ENCODE measurements at places on chromosomes 12 and 14.
A peak's percentile ranks its signal among the peaks of the same experiment; 100 is the strongest.

DNA sequence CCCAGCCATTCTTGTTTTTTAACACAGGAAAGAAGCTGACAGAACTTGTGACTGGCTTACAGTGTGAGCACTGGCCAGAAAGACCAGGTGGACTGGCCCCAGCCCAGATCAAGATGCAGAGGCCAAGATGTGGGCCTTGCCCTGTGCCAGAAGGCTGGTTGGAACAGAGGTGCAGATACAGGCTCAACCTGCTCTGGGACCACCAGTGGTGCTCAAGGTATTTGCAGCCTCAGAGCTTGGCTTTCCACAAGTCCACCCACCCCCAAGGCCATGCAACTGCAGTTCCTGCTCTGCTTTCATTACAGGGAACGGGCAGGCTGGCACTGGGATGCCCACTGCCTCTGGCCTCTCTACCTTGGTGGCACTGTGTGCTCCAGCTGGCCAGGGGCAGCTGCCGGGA lies 23.3 kb downstream of the ZFC3H1 start:
- no peak for DNase-seq

- DNase-seq, result no peak
Measured at GRCh38 chr12:71354871-71355270, 84.7 kb upstream of the LGR5 start.

GRCh38 chr14:90757452-90757851 lies 58.8 kb downstream of the TTC7B start:
- DNase-seq, result no peak

DNA sequence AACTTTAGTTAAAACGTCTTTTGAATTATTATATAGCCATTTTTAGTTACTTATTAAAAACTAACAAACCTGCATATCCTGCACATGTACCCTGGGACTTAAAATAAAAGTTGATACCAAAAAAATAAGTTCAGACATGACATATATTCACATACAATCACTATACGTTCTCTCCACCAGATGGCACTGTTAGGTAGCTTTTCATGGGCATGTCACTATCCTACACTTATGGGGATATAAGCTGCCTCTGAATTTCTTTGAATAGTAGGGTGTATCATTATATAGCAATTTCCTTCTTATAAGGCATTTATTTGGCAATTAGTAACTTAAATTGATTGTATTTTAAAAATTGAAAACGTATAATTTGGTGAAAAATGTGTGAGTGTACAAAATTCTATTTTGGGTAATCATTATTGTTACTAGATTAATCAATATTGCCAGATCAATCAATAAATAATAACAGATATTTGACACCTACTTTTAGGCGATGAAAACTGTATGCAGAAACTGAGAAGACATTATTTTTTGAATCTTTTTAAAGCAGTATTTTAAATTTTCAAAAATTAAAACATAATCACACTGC lies 31.8 kb upstream of the OR10A7 start:
- DNase-seq, result peak; percentile 31

DNA sequence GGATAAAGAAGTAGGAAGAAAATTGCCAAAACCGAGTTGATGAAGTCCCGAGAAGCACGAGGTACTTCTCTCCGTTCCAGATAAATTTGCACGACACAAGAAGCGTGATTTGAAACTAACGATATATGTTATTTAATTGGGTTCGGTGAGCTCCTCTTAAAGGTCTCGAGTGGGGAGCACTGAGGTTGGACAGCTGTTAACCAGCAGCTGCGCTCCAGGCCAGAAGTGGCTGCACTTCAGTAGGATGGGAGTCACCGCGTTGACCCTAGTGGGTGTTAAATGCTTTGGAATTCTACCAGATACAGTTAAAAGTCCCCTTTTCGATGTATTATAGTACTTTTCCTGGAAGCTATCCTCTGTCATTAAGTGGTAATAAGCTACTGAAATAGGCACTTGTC lies 953 bp upstream of the DCAF5 start:
- DNase-seq, result no peak

GRCh38 chr12:116040402-116040801 lies 237.1 kb downstream of the MED13L start:
- DNase-seq, result no peak

- no peak for DNase-seq
Measured at GRCh38 chr12:52683575-52684300, 3.5 kb upstream of the KRT1 start.

DNA sequence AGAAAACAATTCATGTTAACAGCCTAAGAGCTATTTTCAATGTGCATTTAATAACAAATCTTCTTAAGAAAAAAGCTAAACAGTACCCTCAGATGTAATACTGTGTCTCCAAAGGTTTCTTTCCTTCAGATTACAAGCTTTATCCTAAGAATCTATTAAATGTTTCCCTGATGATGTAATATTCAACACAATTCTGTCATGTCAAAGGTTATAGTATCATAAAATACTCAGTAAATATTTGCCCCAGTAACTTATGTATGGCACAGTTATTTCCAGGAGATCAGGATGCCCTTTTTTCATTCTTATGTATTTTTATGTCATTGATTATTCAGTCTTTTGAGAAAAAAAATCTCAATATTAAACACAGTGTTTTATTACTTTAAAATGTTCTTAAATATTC lies 128.4 kb downstream of the KIF21A start:
- no peak for DNase-seq

DNA sequence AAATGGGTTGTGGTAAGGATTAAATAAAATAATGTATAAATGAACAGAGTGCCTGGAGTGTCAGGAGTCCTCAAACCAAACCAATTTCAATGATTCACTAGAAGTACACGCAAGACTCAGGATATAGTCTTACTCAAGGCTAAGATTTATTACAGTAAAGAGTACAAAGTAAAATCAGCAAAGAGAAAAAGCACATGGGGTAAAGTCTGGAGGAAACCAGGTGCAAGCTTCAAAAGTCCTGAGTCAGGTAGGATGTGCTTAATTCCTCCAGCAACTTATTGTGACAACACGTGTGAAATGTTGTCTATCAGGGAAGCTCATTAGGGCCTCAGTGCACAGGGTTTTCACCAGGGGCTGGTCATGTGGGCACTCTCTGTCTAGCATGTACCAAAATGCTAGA lies 105.8 kb upstream of the NAP1L1 start:
- DNase-seq, result no peak

- DNase-seq, result no peak
Measured at GRCh38 chr14:94390372-94391086, 2.1 kb upstream of the SERPINA1 start.

GRCh38 chr14:67837011-67837624 lies 17.5 kb downstream of the RAD51B start:
- DNase-seq, result peak; percentile 73

- DNase-seq, result no peak
Measured at GRCh38 chr12:46670636-46671035, 155.2 kb downstream of the SLC38A4 start.

GRCh38 chr14:74942608-74943007 lies 12.8 kb downstream of the PGF start:
- no peak for DNase-seq

DNA sequence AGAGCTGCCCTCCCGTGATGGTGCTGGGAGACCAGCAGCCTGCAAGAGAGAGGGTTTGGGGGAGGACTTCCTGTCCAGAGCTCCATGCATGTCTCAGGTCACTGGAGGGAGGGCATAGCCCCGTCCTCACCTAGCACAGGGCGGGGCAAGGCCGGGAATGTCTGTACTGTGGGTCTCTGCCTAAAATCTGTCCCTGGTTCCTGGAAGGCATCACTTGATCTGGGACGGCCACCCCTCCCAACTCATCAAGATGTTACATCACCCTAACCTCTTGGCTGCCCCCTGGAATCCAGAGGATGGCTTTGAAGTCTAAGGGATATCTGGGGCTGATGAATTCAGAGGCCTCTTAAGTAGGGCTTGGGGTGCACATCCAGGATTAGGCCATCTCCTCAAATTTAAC lies 37.0 kb upstream of the MEG3 start:
- DNase-seq, result no peak

DNA sequence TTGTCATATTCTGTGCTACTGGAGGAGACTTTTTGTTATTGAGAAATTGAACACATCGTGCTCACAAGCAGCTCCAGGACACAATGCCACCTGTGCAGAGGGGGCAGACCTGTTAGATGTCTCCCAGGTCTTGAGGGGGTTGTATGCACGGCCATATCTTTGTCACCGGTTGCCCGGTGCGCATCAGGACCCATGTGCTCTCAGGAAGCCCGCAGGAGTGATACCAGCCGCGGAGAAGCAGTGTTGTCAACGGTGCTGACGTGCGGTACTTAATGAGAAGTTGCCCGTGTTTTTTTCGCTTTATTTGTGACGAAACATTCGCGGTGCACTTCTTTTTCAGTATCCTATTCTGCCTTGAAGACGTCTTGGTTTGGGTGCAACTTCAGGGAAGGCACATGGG lies 128.2 kb upstream of the RTL1 start:
- DNase-seq, result no peak

DNA sequence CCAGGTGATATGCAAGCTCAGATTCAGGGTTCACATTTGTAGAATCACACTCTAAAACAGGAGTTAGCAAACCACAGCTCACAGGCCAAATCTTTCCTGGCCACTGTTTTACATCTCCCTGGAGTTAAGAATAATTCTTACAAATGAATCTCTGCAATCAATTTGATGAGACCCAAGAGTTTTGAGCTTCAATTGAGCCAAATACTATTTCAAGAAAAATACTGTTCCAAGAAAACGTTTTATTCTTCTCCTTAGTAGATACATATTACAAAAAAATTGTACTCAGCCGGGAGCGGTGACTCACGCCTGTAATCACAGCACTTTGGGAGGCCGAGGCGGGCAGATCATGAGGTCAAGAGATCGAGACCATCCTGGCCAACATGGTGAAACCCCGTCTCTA lies 2.5 kb downstream of the PTGDR start:
- no peak for DNase-seq

DNA sequence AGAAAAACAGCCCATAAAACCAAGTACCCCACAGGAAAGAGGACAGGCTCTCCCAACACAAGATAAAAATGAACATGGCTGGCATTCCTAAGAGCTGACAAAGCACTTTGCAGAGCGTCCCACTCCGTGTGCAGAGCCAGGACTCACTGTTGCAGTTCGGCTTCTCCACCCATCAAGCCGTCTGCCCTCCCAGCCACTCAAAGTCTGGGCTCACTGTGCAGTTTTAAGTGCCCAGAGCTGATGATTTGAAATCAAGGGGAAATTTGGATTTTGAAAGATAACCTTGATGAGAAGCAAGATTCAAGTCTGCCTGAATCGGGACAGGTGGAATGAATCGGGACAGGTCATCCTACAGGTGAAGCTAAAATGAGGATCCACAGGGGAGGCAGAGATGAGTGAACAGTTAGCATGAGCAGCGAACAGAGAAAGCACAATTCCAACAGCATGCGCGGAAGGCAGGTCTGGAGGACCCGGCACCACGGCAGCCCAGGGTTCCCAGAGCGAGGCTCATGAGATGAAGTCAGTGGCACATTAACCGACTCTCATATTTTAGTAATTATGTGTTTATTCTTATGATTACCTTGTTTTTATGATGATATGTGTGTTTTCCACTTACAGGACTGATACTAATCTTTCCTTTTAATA lies 39.8 kb upstream of the GPR68 start:
- DNase-seq, result no peak

DNA sequence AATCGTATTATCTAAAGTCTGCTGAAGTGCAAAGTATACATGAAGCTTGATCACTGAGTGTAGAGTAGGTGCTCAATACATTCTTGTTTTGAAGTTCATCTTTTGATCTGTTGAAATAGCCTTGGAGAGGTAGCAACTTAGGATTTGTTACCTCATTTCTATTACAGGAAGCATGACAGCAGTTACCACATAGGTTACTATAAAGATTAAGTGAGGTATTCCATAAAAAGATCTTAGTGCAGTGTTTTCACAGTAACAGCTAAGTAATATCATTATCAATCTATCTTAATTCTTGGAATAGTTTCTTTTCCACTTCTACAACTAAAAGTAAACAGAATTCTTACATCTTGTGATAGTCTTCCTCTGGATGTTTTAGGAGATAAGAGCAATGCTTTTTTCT lies 50.9 kb downstream of the BTBD7 start:
- no peak for DNase-seq

GRCh38 chr12:124780752-124781685 lies 82.6 kb downstream of the SCARB1 start:
- DNase-seq, result no peak

DNA sequence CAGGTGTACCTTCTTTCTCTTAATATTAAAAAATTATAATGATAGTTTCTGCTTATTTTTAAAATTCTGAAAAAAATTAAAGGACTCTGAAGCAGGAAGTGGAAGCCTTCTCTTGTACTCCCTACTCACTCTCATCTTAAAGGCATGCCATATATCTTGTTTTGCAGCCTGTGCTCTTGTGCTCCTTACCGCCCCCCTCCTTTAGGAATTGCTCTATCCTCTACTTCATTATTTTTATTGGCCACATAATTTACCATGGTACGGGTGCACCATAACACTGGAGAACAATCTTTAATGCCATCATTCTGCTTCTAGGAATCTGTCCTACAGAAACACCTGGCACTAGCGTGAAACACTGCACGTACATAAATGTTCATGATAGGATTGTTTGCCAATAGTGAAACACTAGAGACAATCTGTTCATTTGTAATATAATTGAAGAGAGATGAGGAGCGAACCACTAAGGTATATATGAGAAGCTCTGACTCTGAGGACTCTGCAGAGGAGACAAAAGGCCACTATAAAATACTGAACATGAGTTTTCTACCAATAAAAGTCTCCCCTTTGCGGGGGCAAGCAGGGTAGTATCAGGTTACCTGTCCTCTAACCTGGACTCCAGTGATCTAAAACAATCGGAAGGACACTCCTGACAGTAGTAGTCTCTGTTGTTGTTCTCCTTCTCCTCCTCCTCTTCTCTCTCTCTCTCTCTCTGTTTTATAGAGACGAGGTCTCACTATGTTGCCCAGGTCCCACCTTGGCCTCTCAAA lies 6.3 kb upstream of the NYNRIN start:
- no peak for DNase-seq

GRCh38 chr14:24321212-24321975 lies 10.1 kb downstream of the LTB4R start:
- DNase-seq, result no peak

DNA sequence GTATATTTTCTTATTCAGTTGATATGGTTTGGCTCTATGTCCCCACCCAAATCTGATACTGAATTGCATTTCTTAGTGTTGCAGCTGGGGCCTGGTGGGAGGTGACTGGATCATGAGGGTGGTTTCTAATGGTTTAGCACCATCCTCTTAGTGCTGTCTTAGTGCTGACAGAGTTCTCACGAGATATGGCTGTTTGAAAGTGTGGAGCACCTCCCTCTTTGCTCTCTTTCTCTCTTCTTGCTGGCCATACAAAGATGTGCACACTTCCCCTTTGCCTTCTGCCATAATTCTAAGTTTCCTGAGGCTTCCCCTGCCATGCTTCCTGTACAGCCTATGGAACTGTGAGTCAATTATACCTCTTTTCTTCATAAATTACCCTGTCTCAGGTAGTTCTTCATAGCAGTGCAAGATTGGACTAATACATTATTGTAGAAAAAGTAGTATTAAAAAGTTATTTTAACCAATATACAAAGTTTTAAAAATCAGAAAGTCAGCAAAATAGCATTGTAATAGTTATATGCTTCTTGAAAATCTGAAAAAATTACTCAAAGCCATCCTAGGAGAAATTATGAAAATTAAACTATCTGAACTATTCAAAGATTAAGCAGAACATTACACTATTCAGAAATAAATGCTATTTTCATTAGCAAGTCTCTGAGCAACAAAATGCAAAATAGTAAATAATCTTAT lies 84.1 kb downstream of the PPP1R12A start:
- DNase-seq, result no peak

Data from naive thymus-derived CD4-positive, alpha-beta T cell (primary cell).